Caki2 (cell line): ENCODE measurements at places on chromosomes 2 and 18. TPM values are rescaled to one million over a fixed set of nuclear protein-coding genes. Genes with fewer than 3 reads are reported as not detected.

DNA sequence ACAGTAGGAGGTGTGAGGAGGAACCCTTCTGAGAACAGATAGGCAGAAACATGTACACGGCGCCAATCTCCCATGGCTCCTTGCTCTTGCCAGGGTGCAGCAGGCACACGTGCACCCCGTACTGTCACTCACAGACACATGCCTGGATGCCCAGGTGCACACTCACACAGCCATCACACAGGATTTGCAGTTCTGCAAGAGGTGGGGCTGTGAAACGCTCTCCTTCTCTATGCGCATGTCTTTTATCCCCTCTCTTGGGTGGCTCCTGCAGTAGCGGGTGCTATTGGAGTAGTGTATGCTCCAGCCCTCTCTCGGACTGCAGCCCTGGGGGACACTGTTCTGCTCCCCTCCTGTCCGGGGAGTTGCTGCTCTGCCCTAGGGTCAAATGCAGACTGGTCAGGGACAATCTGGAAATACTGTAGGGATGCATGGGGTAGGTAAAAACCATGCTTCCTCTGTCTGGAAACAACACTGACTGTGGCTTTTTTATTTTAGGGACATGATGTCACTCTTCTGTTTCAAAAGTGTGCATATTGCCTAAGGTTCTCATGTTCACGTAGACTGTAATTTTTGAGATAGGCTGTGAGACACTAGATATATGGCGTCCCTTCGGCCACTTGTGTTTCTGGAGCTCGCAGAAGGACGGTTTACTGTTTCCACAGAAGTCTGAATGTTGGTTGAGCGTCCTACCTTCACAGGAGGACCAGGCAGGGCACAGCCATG lies 118.5 kb downstream of the PRKCE start:
- no peak for DNase-seq

GRCh38 chr18:13487237-13487636 lies 239.1 kb downstream of the FAM210A start:
- no peak for DNase-seq

DNA sequence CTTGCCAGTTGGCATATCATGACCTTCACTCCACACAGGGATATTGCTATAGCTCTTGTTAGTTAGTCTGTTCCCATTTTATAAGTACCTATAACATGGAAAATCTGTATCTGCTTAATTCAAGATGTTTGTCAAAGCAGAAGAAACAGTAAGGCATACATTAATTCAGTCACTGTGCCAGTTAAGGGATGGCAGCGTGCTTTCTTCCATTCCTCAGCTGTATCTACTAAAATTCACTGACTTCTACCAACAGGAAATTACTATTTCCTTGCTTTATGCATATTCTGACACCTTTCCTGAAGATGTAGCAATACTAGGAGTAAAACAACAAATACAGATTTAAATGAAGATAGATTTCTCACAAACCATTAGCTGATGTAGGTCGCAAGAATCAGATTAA lies 59.9 kb downstream of the RNF152 start:
- DNase-seq: no peak

DNA sequence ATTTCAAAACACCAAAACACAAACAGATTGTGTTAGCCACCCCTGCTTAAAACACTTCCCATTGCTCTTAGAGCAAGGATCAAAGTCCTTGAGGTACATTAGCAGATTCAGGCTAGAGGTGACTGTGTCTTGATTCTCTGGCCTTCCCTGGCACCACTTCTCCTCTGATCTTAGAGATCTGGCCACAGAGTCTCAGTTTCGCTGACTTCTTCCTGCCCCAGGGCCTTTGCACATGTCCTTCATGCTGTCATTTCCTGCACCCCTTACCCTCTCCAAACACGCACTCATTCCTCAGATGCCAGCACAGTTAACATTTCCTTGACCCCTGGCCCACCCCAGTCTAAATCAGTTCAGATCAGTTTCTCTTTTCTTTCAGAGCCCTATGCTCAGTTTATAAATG lies 16.9 kb downstream of the CXCR4 start:
- DNase-seq: no peak

DNA sequence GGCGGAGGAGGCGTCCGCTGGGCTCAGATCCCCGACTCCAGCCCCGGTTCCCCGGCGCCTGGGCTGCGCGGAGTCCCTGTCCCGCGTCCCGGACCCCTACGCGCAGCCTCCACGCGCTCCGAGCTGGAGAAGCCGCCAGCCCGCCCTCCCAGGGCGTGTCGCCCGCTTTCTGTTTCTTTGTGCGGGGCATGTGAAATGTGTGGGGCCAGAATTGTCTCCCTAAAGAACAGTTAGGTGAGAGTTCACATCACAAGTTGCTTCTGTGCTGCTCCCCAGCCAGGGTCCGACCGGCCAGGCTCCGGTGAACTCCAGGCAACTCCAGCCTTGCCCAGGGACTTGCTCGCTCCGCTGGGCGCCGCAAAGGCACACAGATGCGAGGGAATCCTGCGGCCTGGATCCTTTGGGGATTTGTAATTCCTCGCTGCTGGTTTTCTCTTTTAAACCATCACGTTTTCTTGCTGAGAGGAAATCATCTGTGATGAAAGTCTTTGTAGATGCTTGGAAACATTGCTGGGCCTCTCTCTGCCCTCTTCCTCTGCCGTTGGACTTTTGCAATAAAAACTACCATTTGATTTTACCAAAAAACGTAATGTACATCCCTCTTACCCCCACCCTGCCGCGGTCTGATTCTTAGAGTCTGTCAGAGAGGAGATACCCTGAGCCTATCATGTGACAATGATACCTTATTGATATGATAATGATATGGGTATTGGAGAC lies 631 bp downstream of the GYPC start:
- DNase-seq: peak; percentile 47

DNA sequence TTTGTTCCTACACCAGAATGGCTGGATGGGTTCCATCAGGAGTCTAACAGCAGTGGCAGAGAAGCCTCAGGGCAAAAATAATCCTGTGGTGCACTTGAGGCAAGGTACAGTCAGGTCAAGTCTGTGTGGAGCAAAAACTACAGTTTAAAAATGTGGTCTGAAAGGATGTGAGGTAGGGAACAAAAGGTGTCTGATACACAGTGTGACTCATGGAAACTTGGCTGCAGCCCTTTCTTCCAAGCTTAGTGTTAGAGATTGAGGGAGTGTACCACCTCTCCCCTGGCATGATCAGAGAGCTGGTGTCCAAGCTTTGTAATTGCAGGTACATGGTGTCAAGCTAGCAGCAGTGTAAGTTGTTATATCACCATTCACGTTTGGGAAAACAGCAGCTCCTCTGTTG lies 8.9 kb downstream of the ANKAR start:
- no peak for DNase-seq

DNA sequence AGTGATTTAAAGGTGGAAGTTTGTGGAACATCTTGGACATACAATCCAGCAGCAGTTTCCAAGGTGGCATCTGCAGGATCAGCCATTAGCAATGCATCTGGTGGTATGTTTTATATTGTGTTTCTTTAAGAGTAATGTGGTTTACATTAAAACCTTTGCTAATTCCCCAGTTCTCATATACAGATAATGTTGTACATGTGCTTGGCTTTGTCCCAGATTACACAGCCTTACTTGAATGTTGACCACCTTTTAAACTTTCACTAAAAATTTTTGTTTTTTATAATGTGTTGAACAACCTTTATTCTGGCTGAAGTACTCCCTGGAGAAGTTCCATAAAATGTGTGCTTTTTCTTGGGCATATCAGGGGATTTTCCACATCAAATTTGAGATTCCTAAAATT lies 57.5 kb downstream of the MIB1 start:
- DNase-seq: no peak

GRCh38 chr2:171524018-171524401 lies 1.7 kb downstream of the CYBRD1 start:
- DNase-seq: no peak

DNA sequence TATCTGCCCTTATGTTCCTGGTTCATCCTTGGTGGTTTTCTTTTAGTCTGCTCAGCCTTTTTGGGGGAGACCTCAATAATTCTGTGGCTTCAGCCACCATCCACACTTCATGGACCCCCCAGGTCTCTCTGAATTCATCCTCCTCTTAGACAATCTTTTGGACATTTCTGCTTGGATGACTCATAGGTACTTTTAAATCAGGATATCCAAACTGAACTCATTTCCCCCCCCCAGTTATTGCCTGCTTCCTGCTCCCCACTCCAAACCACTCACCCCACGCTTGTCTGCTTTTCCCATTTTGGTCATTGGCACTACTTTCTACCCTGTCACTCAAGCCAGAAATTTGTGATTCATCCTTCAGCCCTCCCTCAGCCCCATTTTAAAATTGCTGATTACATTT lies 78.5 kb downstream of the TANC1 start:
- DNase-seq: no peak

GRCh38 chr2:134440336-134440909 lies 186.6 kb downstream of the MGAT5 start:
- DNase-seq: no peak

DNA sequence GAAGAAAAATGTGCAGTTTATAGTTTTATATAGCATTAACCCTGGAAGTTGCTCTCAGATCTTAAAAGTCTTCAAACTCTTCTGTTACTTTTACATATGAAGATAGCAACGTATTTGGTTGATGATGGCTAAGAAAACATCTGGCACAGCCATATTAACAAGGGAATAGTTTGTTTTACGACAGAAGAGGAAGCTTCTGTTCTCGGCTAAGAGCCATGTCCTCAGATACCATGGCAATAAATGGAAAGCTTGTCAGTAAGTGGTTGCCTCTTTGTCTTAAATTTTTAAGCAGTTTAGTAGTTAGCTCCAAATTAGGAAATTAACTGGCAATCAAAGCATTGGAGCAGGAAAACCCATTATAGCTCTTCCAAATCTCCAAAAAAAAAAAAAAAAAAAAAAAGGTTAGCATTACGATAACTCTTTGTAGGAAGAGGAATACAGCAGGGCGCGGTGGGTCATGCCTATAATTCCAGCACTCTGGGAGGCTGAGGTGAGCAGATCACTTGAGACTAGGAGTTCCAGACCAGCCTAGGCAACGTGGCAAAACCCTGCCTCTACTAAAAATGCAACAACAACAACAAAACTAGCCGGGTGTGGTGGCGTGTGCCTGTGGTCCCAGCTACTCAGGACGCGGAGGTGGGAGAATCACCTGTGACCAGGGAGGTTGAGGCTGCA lies 4.5 kb upstream of the STON1 start:
- DNase-seq: no peak

DNA sequence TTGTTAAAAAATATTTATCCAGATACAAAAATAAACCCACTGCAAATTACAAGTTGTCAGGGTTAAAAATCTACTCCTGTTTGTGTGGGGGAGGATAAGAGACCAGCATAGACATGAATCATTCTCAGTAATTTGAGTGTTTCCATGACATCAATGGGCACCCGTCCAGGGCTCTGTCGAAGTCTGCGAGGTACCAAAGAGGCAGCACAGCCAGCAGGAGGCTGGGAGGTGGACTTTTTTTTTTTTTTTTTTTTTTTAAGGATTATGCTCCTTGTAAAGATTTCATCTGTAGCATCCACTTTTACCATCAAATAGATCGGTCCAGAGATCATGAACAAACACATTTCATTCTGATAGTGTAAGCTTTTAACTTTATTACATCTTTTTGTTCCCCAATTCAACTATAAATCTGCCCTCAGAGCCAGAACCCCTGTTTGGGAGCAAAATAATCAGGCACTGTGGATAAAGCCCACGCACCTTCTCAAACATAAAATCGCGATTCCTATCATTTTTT lies 182.0 kb downstream of the TCF4 start:
- peak; percentile 44 for DNase-seq

DNA sequence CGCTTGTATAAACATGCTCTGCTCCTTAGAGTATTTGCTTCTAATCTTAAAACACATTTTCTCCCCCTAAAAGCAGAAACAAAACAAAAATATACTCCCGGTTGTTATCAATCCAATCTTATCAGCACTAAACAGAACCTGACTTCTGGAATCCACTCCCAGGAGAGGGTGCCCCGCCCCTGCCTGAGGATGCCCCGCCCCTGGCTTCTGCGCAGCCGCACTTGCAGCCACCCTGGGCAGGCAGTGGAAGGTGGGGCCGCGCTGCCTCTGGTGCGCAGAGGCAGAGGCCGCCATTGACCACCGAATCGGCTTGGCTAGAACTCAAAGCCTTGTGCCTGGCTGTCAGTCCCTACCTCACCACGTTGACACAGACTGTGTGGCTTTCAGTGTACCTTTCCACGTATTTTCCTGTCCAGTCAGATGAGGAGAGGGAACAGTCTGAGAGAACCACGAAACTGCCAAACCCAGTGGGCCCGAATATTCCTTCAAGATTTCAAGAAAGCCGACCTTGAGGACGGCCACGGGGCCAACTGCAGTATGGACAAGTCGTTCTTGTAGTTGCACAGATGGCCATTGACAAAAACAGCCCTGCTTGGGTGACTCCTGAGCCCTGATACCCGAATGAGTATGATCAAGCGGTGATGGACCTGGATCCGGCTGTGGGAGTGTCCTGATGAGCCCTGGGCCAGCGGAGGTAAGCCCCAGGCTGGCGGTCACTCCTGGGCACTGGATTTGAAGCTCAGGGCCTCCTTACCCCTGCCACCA lies 46.2 kb upstream of the ARHGAP28 start:
- DNase-seq: no peak

DNA sequence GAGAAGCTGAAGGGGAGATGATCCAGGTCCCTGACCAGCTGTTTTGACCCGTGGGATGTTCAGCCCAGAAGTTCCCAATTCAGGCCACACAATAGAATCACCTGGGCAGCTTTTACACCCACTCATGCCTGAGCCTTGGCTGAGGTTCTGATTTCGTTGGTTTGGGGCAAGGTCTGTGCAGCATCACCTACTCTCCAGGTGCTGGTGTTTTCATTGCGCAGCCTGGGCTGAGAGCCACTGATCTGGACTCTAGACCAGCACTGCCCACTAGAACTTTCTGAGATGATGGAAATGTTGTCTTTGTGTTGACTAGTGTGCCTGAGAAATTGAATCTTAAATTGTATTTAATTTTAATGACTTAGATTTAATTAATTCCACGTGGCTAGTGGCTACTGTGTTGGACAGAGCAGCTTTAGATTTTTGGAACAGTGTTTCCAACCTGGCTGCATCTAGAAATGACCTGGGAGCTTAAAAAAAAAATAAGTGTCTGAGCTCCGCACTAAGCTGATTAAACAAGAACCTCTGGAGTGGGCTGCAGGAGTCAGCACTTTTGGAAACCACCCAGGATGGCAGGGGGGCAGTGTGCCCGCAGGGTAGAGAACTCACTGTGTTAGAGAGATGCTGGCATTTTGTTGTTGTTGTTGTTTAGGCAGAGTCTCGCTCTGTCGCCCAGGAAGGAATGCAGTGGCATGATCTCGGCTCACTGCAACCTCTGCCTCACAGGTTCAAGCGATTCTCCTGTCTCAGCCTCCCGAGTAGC lies 33.7 kb downstream of the DYSF start:
- no peak for DNase-seq

- DNase-seq: no peak
These were observed 1327.1 kb upstream of the ZEB2 start for GRCh38 chr2:145846982-145847381.

DNA sequence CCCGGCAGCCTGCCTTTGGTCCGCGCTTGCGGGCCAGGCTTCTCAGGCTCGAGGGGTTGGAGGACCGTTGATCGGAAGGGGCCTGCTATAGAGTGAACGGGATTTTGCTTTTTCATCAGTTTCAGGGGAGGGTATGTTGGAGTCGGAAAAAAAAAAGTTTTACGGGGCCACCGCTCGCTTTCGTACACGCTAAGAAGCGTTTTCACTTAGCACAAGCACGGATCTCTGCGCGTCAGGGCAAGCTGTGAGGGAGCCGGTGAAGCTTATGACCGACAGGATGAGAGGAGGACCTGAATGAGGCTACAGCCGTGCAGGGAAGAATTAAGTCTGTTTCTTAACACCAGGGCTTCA lies 443 bp downstream of the CPSF3 start:
- DNase-seq: peak; percentile 14

CFAP221 gene
- 1.6 and 2.4 TPM in 2 replicates for total RNA-seq

EFEMP1 gene
- total RNA-seq: 10.0 TPM in 2 replicates

GAL3ST2 gene
- not detected in 2 replicates for total RNA-seq

AQP12A gene
- not detected in 2 replicates for total RNA-seq

TBC1D8 gene
- 37.2 and 49.8 TPM in 2 replicates for total RNA-seq

COL6A3 gene
- 0.41 and 0.98 TPM in 2 replicates for total RNA-seq

PLB1 gene
- total RNA-seq: 0.10 TPM in 1 of 2 replicates, not detected in the other

ZSWIM2 gene
- not detected in 2 replicates for total RNA-seq
